ENCODE measurements at places on chromosomes 12 and 14.

- DNase-seq = no peak
Measured at GRCh38 chr12:74145328-74145727, 392.3 kb upstream of the ATXN7L3B start.

DNA sequence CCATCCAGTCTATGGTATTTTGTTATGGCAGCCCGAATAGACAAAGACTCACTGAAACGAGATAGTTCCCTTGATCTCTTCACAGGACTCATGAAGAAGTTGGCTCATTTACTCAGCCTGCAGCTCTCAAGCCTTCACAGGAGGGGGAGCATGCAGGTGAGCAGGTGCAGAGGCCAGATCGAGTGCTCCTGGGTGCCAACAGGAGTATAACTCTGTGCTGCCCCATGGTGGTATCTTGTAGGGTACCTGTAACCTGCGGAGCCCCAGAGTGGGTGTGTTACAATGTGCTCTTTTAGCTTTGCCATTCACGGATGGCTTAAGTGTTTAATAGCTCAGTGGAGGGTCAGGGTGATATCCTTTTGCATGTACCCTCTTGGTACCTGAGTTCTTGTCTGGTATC is 159.5 kb downstream of the METTL25 start:
- no peak for DNase-seq

- no peak for DNase-seq
Measured at GRCh38 chr12:116910645-116911451, at the start of gene FBXW8. Gene FBXW8, plus strand, starts transcription at chr12:116910950. Its CDS starts 88 bp downstream, at chr12:116911038.

- DNase-seq = no peak
Measured at GRCh38 chr14:79036441-79036840, 866.3 kb downstream of the NRXN3 start.

GRCh38 chr14:22489957-22490950 is 98.8 kb downstream of the DAD1 start:
- DNase-seq = no peak

DNA sequence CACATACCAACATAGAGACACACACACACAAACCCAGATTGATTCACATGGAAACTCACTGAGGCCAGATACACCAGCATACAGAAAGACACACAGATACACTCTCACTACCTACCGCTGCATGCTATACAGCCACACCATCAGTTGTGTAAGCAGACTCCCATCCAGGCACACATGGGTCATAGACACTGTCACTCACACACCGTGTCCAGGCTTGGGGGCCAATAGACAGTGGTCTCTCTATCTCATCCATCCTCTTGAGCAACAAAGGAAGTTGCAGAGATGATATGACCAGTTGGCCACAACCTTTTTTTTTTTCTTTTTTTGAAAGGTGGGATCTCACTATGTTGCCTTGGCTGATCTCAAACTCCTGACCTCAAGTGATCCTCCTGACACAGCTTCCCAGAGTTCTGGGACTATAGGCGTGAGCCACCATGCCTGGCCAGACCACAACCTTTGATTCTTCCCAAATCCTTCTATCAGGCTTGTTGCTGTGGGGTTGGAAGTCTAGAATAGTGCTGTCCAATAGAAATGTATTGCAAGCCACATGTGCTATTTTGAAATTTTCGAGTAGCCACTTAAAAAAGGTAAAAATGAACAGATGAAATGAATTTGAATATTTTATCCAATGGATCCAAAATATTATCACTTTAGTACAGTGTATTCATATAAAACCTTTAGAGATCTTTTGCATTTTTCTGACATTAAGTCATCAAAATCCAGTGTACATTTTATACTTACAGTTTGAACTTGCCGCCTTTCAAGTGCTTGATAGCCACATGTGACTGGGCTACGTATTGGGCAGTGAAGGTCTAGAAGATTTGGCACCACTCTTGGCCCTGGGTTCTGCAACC is 7.4 kb downstream of the LRP1-AS start:
- no peak for DNase-seq

DNA sequence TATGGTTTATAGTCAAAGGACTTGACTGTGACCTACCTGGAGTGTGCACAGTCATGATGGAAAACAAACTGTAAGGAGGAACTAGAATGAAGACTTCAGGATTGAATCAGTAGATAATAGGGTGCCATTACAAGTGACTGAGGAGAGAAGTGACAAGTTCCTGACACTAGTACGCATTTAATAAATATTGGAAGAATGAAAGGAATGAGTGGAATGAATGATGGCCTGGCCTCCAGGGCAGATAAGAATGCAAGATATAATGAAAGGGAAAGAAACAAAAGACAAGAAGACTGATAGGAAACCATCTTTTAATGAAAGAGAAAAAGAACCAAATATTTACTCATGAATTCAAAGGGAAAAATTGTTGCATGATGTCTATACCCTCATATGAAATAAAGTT is 44.7 kb upstream of the NEDD1 start:
- no peak for DNase-seq

GRCh38 chr14:67766035-67766680 is 50.2 kb downstream of the ZFYVE26 start:
- no peak for DNase-seq

- no peak for DNase-seq
Measured at GRCh38 chr12:121574025-121574424, 6.8 kb downstream of the KDM2B start.

- no peak for DNase-seq
Measured at GRCh38 chr14:64463195-64463594, 2.1 kb upstream of the AKAP5 start.

GRCh38 chr12:11719678-11720099 is 70.2 kb downstream of the ETV6 start:
- DNase-seq = peak; percentile 95

GRCh38 chr12:110916295-110916875 is 4.0 kb downstream of the MYL2 start:
- no peak for DNase-seq

DNA sequence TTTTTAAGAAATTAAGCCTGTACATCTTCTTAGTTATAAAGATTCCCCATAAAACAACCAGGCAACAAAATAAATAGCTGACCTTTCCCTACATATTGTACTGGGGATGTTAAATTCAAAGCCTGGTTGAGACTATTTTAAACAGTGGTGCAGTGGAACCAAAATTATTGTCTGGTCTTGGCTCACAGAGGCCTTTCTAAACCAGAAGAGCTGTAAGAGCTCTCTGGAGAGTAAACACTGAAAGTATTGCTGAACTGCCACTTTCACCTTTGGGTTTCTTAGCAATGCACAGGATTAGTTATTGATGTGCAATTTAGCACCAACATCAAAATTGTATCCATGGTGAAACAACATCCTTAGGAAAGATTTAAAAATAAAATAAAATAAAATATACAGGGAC is 20.6 kb downstream of the RACGAP1 start:
- DNase-seq = no peak

GRCh38 chr12:125503128-125503527 is 437.9 kb downstream of the AACS start:
- no peak for DNase-seq

- DNase-seq = no peak
Measured at GRCh38 chr14:93040982-93041381, 74.7 kb downstream of the ITPK1 start.

GRCh38 chr14:33317675-33318074 is 379.0 kb downstream of the NPAS3 start:
- no peak for DNase-seq

DNA sequence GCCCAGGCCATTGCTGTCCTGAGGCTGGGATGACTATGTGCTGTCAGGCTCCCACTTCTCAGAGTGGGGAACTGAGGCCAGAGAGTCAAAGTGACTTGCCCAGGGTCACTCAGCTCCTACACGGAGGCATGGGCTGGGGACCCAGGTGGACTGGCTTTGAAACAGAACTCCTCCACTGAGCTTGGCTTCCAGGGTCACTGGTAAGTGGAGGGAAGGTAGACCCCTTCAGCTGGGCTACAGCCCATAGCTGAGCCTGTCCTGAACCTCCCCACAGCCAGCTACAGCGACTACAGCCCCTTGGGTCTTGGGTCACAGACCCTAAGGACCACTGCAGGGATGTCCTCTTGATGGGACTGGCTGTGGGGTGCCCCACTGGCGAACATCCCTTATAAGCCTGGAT is 40.3 kb upstream of the TRAF3 start:
- DNase-seq = no peak

GRCh38 chr14:100694579-100695422 is 31.9 kb upstream of the DLK1 start:
- DNase-seq = no peak

DNA sequence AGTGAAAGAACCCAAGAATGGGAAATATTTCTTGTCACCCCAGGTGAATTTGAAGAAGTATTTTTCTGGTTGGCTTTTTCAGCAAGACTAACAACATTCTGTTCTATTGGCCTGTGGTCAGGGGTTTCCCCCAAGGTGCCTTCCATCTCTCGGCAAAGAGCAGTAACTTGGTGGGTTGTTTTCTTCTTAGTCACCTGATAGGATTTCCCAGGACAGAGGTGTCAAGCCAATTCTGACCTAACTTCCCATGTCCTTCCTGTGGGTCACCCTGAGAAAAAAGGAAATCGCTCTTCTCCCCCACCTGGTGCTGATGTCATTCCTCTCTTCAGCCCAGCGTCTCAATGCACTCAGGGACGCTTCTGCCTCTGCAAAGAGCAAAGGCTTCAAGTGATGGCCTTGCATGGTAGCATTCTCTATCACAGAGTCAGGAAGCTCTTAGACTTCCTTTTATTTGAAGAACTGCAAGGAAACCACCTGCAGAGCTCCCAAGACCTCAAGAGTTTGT is 16.1 kb upstream of the IFNG start:
- no peak for DNase-seq

- no peak for DNase-seq
Measured at GRCh38 chr14:36408388-36408787, 88.0 kb upstream of the MBIP start.

DNA sequence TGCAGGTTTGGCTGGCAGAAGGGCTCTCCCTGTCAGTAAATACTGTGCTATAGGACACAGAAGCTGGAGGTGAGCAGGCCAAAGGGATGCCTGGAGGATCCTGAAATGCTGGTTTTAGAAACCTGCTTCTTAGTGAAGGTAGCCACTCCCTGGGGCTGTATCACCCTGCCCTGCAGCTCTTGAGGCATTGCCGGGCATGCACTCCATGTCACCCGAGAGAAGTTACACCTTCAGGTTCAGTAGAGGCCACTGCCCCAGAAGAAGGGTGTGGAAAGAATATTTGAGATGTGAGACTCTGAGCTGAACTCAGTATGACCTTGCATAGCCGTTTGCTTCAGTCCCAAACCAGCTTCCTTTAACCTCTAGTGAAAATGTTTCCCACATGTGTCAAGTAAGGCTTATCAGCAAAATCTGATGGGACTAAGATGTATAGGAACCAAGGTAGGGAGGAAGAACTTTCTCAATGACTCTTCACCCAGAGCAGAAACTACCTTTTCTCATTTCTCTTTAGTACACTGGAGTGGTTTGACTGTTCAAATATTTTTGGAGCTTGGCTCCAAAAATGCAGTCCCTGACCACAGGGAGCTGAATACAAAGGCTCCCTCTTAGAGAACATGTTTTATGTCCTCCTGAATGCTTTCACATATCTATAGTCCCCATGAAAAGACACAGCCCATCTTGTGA is 164.5 kb upstream of the DYRK2 start:
- no peak for DNase-seq

GRCh38 chr12:92070864-92071445 is 74.7 kb downstream of the BTG1 start:
- no peak for DNase-seq

GRCh38 chr12:77354766-77355362 is 289.5 kb upstream of the E2F7 start:
- DNase-seq = no peak

DNA sequence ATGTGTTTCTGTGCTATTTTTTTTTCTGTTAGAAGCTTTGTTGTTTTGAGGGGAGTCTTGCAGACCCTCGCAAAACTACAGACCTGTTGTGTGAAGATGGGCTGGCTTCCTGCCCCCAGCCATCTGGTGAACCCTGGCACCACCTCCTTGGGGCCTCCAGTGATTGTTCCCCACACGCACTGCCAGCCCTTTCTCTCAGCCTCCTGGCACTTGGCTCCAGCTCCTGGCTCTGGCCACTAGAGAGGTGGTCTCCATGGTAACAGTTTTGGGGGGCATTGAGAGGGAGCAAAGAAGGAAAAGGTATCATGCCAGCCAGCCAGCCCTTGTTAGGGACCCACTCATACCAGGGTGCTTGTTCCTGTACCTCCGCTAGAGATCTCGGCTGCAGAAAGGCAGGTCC is 176.4 kb upstream of the RPH3A start:
- DNase-seq = no peak

GRCh38 chr12:123369229-123369628 is 4.6 kb upstream of the SBNO1 start:
- no peak for DNase-seq

DNA sequence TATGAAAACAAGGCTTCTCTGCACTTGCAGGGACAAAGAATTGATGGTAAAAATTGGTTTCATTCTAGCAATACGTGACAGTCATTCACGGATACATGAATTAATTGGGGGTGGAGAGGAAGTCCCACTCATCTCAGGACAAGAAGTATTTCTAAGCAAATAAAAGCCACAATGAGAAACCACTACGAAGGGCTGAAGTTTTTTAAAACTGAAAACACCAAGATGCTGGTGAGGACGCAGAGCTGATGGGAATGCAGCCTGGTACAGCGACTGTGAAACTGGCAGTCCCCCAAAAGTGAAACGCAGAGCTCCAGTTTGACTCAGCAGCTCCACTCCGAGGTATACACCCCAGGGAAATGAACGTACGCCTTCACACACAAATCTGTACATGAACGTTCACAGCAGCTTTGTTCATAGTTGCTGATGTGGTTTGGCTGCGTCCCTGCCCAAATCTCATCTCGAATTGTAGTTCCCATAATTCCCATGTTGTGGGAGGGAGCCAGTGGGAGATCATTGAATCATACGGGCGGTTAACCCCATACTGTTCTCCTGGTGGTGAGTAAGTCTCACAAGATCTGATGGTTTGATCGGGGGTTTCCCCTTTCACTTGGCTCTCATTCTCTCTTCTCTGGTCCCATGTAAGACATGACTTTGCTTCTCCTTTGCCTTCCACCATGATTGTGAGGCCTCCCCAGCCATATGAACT is 89.0 kb downstream of the SCARB1 start:
- no peak for DNase-seq

- DNase-seq = no peak
Measured at GRCh38 chr14:36270191-36270590, 50.2 kb downstream of the MBIP start.

- DNase-seq = no peak
Measured at GRCh38 chr12:95336387-95337067, 118.9 kb downstream of the VEZT start.

DNA sequence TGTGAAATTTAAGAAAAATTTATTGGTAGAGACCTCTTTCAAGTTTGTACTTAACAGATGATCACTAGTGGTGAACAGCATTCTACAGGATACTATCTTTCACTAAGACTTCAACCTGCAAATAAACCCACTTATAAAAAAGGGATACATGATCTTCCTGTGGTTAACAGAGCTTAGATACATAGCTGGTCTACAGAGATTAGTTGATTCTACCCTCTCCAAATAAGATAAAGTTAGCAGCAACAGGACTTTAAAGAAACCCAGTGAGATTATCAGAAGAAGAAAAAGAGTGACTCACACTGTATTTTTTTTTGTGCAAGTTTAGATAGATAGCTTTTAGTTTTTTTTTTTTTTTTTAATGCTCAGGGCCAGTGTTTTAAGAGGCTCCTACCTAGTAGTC is 34.5 kb downstream of the USP44 start:
- no peak for DNase-seq

GRCh38 chr12:91732086-91732485 is 413.6 kb downstream of the BTG1 start:
- no peak for DNase-seq

- no peak for DNase-seq
Measured at GRCh38 chr14:105979446-105979845, 453.1 kb downstream of the TMEM121 start.

All from bone marrow (tissue), 2 donors.